ENCODE measurements at places on chromosomes 3 and 15.

DNA sequence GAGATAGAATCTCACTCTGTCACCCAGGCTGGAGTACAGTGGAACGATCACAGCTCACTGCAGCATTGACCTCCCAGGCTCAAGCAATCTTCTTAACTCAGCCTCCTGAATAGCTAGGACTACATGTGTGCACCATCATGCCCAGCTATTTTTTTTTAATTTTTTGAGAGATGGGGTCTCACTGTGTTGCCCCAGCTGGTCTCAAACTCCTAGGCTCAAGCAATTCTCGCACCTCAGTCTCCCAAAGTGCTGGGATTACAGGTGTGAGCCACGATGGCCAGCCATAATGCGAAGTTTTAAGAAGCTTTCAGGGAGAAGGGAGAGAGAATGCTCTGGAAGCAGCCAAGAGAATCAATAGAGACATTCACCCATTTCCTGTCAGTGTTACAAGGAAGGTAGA, 42.7 kb downstream of the PRKAR2A start:
- DNase-seq = no peak

DNA sequence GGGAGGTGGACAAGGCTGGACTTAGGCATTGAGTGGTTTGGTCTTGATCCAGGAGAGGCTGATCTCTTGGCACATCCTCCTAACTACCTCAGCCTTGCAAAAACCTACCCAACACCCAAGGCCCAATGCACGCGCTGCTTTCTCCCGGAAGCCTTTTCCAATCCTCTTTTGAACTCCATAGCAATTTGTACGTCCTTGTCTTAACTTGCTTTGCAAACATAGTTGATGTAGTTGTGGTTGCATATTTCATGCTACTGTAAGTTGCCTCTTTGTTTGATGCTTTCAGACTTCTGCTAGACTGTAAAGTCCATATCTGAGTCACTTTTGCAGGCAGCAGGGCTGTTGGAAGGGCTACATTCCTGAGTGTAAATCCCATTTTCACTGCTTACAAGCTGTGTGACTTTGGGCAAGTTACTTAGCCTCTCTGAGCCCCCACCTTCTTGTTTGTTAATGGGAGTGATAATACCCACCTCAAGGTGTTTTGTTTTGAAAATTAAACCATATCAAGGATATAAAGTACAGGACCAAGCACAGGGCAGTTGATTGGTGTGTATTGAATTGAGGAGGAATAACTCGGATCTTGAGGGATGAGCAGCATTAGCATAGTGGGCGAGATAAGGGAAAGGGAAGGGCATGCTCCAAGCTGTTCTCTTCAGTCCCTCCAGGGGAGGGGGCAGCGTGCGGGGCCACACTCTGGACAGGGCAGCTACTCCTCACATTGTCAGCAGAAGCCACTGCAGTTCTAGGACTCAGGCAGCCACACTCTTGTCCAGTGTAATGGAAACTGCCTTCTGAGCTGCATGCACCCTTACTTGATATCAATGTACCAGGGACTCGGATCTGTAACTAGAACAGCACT, 28.8 kb downstream of the SIAH2 start:
- DNase-seq = no peak

- DNase-seq = no peak
Observed at GRCh38 chr15:31265090-31265870, 61.4 kb upstream of the KLF13 start.

- no peak for DNase-seq
Observed at GRCh38 chr3:103629391-103629790, 1194.6 kb downstream of the ZPLD1 start.

GRCh38 chr3:65573548-65574116, 465.1 kb downstream of the MAGI1 start:
- no peak for DNase-seq

DNA sequence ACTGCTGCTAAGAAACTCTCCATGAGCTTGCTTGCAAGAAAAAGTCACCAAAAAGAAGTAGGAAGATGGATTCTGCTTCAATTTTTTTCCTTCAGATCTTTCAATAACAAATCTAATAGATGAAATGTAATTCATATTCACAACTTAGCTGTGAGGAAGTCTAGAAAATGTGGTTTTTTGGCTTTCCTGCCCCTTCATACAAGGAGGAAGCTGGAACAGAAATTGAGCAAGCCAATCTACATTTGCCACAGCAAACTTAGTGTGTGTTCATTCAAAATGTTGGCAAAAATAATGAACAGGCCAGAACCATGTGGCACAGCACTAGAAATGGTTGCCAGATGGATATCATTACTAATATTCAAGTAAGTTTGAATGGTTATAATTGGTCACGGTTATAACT, 93.2 kb upstream of the NEDD4 start:
- DNase-seq = no peak

DNA sequence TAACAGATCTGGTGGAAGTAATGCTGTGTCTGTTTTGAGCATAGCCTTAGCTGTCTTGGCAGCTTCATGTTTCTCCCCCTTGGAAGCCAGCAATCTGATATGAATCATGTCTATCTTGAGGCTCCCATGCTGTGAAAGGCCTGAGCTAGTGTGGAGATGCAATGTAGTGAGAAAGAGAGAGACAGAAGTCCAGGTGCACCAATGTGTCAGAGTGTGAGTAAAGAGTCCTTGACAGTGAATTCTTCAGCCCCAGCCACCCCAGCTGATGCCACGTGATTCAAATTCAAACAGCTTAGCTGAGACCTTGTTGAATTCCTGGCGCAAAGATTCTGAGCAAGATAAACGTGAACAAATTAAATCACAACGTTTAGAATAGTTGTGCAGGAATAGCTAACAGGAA, 704.2 kb downstream of the EDEM1 start:
- no peak for DNase-seq
